Activated CD8-positive, alpha-beta memory T cell treated with anti-CD3 and anti-CD28 coated beads for 1 hour (primary cell): ENCODE measurements at places on chromosomes 3 and 15.
A peak's percentile ranks its signal among the peaks of the same experiment; 100 is the strongest.

DNA sequence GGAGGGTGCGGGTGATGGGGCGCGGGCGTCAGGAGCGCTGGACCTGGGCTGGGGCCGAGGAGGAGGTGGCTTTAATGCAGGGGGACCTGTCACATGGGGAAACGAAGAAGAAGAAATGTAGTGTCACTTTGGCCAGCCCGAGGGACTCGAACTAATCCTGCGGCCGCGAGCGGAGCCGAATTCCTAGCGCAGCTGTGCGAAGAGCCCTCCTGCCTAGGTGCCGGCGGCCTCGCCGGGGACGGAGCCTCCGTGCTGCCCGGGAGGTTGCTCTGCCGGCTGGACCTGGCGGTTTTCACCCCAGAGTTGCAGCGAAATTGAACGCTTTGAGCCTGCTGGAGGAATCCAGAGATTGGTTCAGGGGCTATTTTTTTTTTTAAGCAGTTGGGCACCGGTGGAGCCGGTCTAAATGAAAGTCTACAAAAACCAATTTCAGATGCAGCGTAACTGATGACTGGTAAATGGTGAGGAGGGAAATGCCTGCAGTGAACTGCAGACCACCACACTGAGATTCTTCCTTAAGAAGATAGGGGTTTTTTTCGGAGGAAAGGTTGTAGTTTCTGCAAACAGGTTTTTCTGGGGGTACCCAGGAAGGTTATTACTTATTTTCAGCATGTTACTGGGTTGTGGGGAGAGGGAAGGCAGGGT, 662 bp downstream of the TMEM108 start:
- DNase-seq = no peak

DNA sequence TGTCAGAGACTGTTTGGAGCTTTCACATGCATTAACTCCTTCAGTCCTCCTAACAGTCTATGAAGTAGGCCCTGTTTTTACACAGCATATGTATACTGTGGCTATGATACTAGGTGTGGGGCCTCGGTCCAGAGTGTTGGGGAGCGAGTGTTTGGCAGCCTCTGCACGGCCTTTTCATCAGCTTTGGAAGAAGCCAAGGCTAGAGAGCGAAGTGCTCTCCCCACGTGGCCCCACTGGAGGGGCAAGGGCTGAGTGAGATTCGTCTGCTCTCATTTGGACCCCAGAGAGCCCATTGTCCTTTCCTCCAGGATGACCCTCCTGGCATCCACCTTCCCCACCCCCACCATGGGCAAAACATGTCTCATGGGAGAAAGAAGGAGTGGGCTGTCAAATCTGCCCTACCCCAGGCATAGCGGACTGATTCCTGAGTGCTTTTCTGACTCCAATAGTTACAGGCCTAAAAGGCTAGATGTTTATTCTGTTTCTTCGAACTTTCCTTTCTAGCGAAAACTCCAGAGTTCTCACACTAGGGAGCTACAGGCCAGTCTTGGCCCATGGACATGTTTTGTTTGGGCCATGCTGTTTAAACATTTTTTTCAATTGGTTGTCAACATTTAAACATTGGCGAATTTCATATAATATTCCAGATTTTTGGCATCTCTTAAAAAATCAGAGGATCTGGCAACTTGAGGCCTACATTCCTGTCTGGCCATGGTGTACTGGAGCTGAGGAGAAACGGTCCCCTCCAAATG, 76.0 kb downstream of the EEFSEC start:
- no peak for DNase-seq

GRCh38 chr15:29452881-29453731, 183.5 kb upstream of the NSMCE3 start:
- no peak for DNase-seq

- DNase-seq = no peak
Measured at GRCh38 chr15:44720460-44721176, 9.3 kb downstream of the B2M start.

DNA sequence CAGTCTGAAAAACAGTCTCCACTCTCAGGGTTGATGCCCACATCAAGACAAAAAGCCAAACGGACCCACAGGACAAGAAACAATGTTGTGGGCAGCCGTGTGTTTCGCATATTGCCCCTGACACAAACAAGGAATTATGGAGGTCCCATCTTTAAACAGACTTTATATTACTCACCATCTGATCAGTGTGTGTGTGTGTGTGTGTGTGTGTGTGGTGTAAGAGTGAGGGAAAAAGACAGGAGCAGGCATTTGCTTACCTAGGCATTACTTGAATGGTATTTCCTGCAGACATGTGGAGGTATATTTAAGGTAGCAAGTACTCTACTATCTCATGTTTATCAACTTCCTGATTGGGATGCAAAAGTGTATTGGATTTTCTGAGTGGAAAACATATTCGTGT, 136.3 kb downstream of the TMCO5A start:
- DNase-seq = no peak

DNA sequence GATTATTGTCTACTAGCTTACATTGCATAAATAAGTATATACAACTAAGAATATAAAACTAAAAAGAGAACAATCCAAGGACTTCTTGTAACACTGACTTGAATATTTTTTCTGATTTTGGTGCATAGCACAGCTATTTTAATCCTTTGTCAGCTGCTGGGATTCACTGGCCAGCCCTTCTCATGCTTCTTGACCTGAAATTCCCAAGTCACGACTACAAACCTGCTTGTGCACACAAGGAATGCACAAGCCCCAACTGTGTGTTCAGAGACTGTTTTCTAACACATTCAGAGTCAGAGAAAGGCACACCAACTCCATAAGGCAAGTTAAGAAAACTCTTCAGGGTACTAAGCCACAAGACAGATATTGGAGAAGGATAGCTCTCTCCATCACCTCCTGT, 80.9 kb downstream of the TNIK start:
- no peak for DNase-seq

DNA sequence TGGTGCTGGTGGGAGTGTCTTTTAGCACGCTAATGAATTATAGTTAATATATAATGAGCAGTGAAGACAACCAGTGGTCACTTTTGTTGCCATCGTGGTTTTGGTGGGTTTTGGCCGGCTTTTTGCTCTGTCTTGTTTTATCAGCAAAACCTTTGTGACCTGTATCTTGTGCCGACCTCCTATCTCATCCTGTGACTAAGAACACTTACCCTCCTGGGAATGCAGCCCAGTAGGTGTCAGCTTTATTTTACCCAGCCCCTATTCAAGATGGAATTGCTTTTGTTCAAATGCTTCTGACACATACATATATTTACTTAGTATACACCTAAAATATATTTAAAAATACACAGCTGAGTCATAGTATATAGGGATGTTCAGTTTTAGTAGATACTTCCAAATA, 770.3 kb downstream of the PDCD6IP start:
- DNase-seq = no peak

DNA sequence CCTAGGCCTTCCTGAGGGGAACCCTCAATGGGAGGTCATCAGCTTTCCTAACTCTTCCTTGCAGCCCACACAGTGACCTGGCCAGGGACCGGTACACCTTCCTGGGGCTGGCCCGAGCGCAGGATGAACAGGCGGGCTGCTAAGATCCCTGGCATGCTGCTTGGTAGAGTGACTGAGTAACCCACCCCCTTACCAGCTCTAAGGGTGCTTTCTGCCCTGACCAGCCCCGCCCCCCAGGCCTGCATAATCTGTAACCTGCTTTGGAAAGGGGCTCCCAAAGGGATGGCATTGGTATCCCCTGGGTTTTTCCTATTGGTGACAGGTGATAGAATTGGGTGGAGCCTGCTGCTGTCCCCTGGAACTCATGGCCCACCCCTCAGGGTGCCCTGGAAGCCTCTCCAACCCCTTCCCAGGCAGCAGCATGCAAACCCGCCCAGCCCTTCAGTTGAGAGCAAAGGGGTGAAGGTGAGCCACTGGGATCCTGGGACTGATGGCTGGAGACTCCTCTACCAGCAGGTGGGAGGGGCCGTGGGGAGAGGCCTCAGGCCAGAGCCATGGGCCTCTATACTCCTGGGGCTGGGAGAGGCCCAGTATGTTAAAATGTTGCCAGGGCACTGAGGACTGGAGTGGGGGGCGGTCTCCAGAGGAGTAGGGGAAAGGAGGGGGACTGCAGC, 11.1 kb upstream of the KIF7 start:
- DNase-seq = no peak

GRCh38 chr3:45885979-45886705, at the start of gene CCR9:
TSS of gene CCR9 (plus strand) at chr3:45886543. CDS start at chr3:45894934, 8,391 bp downstream.
- DNase-seq = no peak

- peak; percentile 31 for DNase-seq
Measured at GRCh38 chr3:48952510-48953118, 34.0 kb downstream of the ARIH2 start.

DNA sequence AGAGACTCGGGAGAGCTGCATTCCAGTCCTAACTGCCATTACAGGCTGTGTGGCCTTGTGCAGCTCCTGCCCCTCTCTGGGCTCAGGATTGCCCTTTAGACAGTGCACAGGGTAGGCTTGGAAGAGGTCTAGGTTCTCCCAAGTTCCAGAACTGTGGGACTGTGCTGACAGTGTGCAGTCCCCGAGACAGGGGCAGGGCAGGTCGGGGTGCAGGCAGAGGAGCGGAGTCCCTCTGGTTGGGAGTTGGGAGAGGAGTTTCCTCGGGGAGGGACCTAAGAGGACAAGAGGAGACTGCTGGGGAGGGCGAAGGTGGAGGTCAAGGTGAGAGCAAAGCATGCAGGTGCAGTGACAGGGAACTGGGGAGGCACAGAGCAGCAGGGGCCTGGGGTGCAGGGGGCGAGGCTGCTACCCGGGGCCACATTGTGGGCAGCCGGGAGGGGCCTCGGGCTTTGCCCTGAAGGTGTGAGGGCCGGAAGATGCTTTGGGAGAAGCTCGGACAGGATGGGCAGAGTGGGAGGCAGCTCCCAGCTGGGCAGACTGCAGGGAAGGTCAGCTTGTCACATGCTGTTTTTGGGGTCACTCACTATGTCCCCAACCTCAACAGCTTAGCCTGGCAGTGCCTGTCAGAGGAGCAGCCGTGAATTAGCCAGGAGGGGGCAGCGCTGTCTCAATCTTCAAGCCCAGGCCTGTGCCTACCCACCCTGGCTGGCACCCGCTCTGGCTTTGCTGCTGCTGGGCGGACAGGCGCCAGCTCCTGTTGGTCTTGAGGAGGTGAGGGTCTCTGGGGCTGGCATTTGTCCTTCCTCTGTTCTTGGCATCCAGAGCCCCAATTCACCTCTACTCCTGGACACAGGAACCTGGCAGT, 15.4 kb upstream of the CSPG4 start:
- DNase-seq = peak; percentile 40

GRCh38 chr3:41106691-41107090, 92.6 kb upstream of the CTNNB1 start:
- DNase-seq = no peak

GRCh38 chr15:80367661-80368060, 36.5 kb upstream of the ARNT2 start:
- no peak for DNase-seq

GRCh38 chr3:38651153-38651789, 1.8 kb upstream of the SCN5A start:
- DNase-seq = peak; percentile 45

DNA sequence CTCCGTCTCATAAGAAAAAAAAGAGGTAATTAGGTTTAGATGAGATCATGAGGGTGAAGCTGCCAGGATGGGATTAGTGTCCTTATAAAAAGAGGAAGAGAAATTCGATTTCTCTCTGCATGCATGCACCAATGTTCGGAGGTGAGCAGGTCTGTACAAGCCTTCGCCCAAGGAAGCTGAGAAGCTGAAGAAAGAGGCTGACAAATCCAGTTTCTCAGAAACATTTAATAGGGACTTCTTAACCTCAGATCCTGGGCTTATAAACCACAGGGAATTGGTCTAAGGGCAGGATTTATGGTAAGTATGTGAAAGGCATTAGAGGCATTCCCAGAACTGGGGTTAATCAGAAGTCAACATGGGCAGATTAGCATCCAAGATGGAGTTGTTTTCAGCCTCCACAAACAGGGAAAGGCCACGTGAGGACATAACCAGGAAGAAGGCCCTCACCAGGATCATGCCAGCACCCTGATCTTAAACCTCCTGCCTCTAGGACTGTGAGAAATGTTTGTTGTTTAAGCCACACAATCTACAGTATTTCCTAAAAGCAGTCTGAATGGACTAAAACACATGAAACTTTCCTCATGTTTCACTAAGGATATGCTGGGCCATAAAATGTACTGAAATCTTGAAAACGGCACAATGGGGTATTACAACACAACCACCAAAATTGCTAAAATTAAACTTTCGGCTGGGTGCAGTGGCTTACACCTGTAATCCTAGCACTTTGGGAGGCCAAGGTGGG, 11.3 kb downstream of the SHISA5 start:
- no peak for DNase-seq
